ENCODE measurements at places on chromosomes 6 and 20.

DNA sequence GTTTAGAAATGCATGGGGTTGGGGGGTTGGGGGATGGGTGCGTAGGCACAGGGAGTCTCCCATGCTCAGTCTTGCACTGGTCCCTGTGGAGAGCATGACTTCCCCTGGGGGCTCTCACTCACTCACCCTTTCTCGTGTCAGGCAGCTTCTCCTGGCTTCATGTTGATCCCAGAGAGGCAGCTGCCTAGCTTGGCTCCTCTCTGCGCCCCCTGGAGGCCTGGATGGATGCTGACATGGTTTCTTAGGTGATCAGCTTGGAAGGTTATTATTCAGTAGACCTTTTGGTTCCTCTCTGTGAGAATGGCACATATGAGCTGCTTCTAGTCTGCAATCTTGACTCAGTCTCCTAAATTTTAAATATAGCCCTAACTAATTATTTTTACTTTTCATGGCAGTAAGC, 109.3 kb upstream of the FAM83B start:
- DNase-seq: peak; percentile 4

- no peak for DNase-seq
Observed at GRCh38 chr6:144156991-144157390, 6.7 kb downstream of the STX11 start.

GRCh38 chr6:83008626-83009025, 57.0 kb downstream of the UBE3D start:
- no peak for DNase-seq

GRCh38 chr6:34463299-34463698, 2.6 kb upstream of the PACSIN1 start:
- DNase-seq: no peak

GRCh38 chr6:30154709-30155519, 6.1 kb downstream of the TRIM10 start:
- no peak for DNase-seq

DNA sequence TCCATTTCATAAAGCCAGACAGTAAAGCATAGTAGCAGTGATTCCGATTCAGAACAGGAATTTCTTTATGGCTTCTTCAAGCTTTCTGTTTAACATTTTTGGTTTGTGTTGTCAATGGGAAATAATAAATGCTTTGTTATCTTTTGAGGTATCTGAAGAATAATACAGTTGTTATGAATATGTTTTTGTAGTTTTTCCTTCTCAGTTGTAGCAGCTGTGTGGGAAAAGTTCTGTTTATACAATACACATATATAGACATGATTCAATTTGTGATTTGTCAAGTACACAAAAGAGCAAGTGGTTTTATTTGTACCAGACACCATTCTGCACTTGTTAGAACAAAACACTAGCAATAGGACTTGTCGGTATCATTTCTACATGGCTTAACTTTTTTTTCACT, 96.6 kb downstream of the CDYL start:
- DNase-seq: no peak

DNA sequence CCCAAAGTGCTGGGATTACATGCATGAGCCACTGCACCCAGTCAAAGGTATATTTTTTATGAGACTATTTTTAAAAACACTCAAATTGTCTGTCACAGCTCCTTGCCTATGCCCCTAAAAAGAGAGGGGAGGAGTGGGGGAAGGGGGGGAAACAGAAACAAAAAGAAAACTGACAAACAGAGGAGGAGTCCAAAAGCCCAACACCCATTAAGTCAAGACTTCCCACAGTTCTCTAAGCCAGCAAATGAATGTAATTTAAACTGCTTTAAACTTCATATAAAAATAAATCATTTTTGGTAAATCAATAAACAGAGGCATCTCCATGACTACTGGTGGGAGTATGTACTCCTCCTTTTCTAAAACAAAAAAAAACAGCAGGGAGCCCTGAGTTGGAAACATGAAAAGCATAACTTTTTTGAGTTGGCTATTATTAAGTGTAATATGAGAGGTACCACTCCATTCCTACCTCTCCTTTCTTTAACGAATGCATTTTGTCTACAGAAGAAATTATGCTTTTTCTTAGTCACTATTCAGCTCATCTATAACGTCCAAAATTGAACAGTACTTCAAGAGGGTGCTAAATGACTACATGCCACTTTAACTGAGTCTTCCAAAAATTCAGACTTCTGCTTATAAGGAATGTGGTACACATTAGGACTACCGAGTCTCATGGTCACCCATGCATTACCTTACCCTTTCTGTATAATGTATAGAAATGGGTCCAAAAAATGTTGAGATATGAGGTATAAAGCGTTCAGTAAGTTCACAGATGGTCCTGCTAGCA, 119.0 kb upstream of the PRSS16 start:
- DNase-seq: no peak

DNA sequence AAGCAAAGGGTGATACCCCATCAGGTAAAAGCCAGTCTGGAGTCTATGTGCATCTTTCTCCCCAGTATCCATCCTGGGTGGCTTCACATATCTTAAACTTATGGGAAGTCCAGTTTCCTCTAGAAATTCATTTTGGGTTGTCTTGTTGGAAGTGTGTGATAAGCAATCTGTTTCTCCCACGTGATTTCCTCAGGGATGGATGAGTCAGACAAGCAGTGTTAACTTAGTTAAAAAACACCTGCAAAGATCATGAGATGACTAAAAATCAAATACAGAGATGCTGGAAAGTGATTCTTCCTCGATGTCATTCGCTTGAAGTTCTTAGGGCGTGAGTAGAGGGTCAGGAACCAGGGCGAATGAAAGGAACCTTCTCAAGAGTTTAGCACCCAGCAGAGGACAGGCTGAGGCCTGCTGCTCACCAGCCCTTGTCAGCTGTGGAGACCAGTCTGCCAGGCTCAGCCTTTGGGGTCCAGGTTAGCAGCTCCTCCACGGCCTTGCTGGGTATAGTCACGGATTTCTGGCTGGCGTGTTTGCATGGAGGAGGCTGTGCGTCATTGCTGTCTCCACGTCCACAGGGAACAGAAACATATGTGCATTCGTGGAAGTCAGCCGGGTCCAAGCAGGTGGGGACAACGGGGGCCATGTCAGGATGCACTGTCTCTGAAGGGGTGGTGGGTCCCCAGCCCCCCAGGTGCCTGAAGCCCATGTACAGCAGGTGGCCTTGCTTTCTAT, 2.8 kb upstream of the PNPLA1 start:
- no peak for DNase-seq

GRCh38 chr20:52852714-52853113, 119.4 kb upstream of the TSHZ2 start:
- peak; percentile 25 for DNase-seq

- DNase-seq: no peak
Observed at GRCh38 chr6:26597821-26598220, 1.1 kb downstream of the ABT1 start.

DNA sequence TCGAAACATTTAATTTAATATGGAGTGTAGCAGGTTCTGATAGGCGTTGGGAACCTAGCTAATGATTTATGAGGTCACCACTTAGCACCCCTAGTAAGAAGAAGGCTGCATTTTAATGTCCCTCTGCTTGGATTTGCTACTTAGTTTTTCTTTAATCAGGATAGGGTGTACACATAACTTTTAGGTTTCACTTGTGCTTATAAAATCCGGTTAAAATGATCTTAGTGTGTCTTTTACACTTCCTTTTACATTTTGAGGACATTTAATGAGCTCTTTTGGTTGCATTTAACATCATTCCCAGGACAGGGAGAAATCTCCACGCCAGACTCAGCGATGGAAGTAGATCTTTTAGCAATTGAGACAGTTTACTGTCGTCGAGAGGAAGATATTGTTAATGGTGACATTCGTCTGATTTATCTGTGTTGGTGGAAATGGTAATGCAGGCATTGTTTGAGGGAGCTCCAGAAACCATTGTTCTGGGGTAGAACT, 5.6 kb downstream of the TFAP2A start:
- no peak for DNase-seq

GRCh38 chr6:162416831-162417537, 310.6 kb downstream of the PRKN start:
- DNase-seq: no peak

DNA sequence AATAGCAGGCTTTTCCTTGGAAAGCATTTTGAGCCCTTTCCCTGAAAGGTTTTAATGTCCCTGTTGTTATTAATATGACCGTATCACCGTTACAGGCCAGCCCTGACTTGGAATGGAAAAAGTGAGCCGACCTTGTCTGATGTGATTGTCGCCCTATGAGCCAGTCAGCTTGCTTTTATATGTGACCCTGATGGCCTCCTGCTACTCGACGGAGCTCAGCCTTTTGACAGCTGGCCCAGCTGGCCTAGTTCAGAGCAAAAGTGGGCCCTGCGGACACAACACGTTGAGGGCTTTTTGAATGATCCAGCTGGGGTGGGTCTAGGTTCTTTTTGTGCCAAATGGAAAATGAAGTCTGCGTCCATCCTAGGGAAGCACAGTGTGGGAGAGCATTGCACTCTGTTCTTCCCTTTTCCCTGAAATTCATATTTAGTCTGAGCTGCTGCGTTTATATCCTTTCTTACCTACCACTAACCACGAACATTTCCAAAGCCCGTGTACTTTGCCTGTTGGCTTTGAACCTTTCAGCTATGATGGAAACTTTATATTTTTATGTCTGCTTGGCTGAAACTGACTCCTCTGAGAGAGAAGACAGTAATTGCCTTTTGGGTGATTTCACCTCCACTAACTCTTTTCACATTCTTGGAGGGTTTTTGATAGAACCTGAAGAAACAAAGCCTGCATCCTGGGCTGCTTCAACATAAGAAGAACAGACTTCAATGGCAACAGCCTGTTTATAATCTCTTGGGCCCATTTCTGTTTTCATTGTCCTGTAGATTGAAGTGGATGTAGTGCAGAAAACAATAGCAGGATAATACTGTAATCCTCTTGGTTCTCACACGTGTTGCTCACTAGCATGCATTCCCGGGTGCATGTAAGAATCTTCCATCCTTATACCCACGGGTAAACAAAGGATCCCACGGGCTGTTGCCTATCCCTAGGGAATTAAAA, 121.8 kb upstream of the HDGFL1 start:
- no peak for DNase-seq

GRCh38 chr6:126268092-126268491, 71.8 kb upstream of the CENPW start:
- DNase-seq: no peak

DNA sequence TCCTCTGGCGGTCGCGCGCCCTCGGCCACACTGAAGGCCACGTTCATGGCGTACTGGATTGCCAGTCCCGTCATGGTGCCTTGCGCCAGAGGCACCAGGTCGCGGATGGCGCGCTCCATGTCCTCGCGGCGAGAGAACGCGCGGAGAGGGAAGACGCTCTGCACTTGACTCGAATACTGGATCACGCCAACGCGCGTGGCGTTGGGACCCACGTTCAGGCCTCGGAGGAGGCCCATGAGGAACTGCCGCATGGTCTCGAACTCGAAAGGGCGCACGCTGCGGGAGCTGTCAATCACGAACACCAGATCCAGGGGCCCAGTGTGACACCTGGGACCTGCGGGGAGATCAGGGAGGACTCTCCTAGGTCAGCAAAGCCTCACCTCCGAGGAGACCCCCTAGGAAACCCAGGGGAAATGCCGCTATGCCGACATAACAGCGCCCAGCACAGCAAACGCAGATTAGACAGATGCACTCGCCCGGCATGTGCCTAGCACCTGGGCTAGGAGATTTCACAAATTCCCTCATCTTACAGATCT, 2.1 kb upstream of the RBPJL start:
- no peak for DNase-seq

GRCh38 chr6:113208726-113209125, 648.4 kb upstream of the MARCKS start:
- no peak for DNase-seq

DNA sequence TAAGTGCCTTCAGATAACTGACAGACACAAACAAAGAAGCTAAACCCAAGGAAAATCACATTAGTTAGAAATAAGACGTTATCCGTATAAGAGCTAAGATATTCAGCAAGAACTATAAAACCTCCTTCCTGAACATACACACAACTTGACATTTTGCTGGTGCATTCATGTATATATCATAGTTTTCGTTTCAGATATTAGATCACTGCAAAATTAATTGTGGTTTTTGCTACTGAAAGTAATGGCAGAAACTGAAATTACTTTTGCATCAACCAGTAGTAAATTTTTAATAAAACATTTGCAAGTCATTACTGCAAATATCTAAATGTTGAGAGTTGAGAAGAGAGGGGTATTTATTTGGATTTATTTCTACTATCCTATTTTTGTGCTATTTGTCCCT, 26.1 kb upstream of the KCNQ5 start:
- no peak for DNase-seq

GRCh38 chr20:10169752-10170151, 48.9 kb upstream of the SNAP25 start:
- DNase-seq: no peak

- DNase-seq: no peak
Observed at GRCh38 chr6:38364127-38364526, 275.6 kb downstream of the BTBD9 start.

DNA sequence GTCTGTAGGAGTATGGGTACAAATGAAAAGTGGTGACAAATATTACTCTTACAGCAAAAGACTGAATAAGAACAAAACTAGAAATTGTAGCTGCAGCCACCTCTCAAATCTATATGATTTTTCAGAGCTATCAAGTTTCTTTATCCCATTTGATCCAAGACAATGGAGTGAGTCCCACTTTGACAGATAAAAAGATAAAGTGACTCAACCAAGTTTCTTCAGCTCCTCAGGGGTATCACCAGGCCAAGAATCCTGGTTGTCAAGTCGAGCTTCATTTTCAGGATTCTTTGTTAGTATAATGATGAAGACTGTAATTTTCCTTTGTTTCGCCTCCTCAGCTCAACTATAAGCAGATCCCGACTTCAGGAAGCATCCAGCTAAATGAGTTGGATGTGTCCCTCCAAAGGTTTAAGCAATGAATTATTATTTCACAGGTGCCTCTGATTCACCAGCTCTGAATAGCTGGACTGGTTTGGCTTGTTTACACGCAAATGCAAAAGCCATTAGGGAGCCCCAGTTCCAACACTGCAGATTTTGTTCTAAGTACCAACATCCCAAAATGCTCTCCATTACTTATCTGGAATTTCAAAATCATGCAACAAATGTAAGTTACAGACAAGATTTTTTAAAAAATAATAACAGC, 238.9 kb downstream of the MAFB start:
- DNase-seq: no peak

- peak; percentile 25 for DNase-seq
Observed at GRCh38 chr6:31462964-31463870, 34.7 kb upstream of the MICB start.

DNA sequence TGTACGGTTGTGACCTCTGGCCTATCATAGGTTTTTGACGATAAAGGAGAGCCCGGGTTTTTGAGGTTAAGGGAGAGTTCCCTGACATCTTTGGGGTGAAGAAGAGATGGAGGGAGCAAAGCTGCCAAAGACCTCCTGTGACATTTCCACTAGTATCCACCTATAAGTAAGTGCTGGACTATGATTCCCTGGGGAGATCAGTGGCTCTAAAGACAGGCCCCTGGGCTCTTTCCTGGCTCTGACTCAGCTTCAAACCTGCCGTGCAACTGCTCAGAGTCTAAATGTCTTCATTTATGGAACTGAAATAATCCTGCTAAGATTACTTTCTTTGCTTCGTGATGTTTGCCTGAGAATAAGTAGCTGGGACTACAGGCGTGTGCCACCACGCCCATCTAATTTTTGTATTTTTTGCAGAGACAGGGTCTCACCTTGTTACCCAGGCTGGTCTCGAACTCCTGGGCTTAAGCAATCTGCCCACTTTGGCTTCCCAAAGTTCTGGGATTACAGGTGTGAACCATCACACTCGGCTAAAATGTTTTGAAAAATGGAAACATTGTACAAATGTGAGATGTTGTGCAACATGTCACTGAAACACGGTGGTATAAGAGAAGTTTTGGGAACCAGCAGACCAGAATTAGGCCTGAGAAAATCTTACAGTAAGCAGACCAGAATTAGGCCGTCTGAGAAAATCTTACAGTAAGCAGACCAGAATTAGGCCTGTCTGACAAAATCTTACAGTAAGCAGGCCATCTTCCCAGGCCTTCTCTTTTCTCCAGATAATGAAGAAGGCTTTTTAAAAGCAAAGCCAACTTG, 1.1 kb upstream of the PAQR8 start:
- DNase-seq: no peak
